ENCODE measurements at places on chromosomes 6 and 20.

GRCh38 chr20:52971498-52972189, 514 bp upstream of the TSHZ2 start:
- no peak for DNase-seq

DNA sequence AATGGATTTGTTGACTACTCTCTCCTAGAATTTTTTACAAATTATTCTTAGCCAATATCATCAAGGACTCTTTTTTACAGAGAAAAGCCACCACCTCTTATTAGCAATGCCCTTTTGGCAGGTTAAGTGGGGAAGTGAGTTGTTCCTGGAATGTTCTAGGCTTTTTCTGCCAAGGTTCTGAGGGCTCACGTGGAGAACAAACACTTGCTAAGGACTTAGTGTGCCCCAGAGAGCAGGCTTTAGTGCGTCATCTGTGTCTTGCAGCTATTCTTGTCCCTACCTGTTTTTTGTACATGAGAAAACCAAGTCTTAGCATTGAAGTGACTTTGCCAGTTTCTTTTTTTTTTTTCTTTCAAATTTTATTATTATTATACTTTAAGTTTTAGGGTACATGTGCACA, 33.5 kb downstream of the CFAP61 start:
- no peak for DNase-seq

GRCh38 chr6:159862103-159862502, 28.7 kb upstream of the MAS1 start:
- no peak for DNase-seq

DNA sequence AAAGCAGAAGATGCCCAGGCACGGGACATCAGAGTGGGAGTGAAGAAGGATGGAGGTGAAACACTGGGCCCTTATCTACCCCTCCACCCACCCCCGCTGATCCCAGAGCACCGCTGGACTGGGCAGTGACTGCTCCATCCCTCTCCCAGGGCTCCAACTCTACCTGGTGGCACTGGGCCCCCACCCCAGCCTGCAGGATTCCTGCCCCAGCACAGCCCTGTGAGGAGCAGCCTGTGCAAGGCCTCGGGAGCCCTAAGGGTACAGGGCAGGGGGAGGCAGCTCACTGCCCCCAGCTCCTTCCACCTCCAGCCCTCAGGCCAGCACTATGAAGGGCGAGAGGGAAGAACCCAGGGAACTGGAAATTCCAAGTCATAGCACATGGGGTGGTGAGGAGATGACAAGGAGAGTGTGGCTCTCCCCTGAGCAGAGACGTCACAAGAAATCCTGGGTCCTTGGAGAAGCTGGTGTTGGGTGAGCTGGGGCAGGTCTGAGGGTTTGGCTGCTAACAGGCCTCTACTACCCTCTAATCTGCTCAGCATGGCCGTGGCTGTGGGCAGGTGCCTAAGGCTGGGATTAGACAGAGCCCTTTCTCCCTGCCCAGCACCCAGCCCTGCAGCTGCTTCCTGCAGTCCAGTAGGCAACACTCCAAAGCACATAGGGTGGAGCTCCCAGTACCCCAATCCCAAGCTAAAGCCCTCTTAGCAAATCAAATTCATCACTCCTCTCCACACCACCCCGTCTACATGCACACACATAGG, 3.5 kb downstream of the CST3 start:
- DNase-seq = no peak

DNA sequence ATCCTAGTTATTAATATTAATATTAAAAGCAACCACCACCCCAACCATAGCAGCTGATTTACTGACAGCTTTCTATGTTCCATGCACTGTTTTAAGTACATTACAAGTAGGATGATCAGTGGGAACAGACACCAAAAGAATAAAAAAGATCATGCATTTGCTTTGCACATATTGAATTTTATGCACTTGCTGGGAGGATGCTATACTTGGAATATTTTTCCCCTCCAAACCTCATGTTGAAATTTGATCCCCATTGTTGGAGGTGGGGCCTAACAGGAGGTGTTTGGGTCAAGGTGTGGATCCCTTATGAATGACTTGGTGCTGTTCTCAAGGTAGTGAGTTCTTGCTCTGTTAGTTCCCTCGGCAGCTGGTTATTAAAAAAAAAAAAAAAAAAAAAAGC, 178.9 kb upstream of the MYLIP start:
- no peak for DNase-seq

- no peak for DNase-seq
Measured at GRCh38 chr6:7246401-7247178, 66.4 kb downstream of the SSR1 start.

DNA sequence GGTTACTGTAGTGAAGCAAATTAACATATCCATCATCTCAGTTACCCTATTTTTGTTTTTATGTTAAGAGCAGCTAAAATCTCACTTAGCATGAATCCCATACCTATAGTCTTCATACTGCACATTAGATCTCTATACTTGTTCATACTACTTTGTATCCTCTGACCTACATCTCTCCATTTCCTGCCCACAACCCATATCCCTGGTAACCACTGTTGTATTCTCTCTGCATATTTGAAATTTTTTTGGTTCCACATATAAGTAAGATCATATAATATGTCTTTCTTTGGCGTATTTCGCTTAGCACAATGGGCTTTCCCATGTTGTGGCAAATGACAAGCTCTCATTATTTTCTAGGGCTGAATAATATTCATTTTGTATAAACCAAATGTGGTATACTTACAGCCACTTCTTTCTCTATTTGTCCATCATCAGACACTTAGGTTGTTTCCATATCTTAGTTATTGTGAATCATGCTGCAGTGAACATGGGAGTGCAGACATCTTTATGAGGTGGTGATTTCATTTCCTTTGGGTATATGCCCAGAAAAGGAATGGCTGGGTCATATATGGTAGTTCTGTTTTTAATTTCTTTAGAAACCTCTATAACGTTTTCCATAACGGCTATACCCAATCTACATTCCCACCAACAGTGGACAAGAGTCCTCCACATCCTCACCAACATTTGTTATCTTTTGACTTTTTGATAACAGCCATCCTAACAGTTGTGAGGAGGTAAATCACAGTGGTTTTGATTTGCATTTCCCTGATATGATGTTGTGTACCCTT, 39.8 kb downstream of the BACH2 start:
- DNase-seq = no peak

DNA sequence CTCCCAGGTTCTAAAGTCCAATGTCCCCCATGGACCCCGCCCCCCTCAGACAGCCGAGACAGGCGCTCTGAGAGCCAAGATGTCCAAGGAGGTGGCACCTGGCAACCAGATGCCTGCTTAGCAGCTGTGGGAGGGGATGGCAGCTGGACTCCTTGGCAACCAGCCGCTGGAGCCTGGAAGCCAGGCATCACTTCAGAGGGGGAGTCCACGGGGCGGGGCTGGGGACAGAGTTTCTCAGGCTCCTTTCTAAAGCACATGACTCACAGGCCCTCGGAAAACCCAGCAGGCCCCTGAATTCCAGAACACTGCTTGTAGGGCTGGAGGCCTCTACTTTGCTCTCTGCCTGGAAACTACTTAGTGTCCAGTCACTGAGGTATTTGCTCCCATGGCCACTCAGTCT, 51.5 kb downstream of the PREX1 start:
- no peak for DNase-seq

DNA sequence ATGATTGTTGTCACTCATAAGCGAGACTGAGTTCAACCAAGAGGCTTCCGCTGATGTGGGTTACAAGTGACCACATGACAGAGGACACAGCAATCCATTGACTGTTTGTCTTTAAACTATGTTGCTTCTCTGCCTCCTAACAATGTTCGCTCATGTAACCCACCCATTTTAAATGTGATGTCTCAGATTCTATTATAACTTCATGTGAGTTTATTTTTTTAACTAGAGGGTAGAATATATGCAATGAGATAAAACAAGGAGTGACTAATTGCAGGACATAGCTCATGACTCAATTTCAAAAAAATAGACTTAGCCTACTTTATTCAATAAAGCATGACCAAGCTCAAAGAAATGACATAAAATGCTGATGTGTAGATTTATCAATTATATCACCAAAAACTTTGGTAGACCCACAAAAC, 119.2 kb upstream of the SASH1 start:
- DNase-seq = no peak

DNA sequence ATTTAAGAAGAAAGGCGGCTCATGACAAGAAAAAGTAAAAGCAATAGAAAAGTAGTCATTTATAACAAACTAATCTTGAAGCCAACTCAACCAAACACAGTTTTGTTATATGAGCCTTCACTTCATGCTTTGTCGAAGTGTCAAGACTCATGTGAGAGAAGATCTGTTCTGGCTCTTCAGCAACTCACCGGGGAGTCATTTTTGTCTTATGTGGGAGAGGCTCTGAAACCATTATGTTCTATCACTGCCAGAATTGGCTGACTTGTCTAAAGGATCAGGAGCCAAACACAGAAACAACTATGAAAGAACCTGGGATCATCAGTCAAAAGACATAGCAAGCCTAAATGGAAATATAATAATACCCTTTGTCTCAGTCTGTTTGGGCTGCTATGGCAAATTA, 105.2 kb downstream of the CDK19 start:
- DNase-seq = no peak

Measured in stimulated activated CD8-positive, alpha-beta memory T cell treated with anti-CD3 and anti-CD28 coated beads, Interleukin-2, amount 100 ng/mL, for 1 hour (primary cell).